Astrocyte (in vitro differentiated cells and primary cell): ENCODE measurements at places on chromosomes 3 and 15.
A peak's percentile ranks its signal among the peaks of the same experiment; 100 is the strongest.

- DNase-seq: no peak
Observed at GRCh38 chr3:133851266-133851906, 44.3 kb downstream of the RAB6B start.

DNA sequence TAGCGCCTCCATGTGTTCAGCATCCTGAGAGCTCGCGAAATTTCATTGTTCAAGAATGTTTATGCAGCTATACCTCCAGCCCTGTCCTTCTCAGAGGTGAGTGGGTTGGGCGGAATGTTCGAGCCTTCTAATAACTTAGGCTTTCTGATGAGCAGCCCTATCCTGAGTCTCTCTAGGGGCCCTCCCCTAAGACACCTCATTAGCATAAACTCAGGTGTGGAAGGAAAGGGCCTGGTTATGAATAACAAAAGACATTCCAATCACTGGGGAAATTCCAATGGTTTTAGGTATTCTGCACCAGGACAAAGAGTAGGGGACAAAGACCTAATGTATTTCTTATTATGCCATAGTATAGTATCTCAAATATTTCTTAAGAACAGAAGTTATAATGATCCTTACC is 138.1 kb upstream of the PDZRN3 start:
- DNase-seq: no peak

GRCh38 chr15:39213385-39213840 is 367.5 kb upstream of the THBS1 start:
- peak; percentile 100 for DNase-seq

DNA sequence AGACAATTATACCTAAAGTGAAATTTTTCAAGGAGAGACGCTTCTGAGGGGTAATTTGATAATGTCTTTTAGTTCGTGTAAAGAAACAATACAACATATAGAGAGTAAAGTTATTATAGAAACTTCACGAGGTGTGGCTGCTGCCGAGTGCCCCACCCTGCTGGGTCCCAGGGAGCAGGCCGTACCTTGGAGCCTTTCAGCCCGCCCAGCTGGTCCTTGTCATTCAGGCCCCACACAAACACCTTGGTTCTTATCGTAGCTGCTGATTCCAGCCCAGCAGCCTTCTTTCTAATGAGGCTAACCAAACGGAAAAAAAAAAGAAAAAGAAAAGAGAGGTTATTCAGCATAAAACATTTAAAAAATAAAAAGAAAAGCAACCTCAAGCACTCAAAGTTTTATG is 83.1 kb upstream of the OCA2 start:
- DNase-seq: no peak

GRCh38 chr3:127069814-127070440 is 87.0 kb downstream of the PLXNA1 start:
- no peak for DNase-seq

- no peak for DNase-seq
Observed at GRCh38 chr15:55494931-55495330, 13.1 kb downstream of the DNAAF4 start.

GRCh38 chr3:29720665-29721064 is 439.8 kb downstream of the RBMS3 start:
- DNase-seq: no peak

GRCh38 chr15:57914350-57915055 is 151.0 kb downstream of the ALDH1A2 start:
- DNase-seq: no peak

DNA sequence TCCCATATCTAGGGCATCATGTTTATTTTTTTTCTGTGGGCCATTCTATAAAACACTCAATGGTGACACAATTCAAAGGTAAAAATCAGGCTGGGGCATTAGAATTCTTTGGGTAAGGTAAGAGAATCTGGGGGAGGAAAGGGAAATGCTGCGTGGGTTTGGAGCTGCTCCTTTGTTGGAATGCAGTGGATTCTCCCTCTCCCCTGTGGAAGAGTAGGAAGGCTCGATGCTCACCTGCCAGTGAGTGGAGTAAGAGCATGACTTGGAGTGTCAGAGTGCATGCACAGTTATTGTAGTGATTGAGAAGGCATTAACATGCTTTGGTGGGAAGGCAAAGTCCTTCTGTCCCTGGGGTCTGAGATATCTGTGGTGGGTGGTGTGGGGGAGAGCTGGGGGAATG is 280.0 kb downstream of the PDCD6IP start:
- DNase-seq: no peak

GRCh38 chr3:187230011-187230410 is 32.7 kb downstream of the RTP1 start:
- peak; percentile 25 for DNase-seq

GRCh38 chr3:50125541-50126286 is 29.4 kb upstream of the SEMA3F start:
- DNase-seq: no peak

GRCh38 chr15:85495096-85495495 is 114.7 kb downstream of the AKAP13 start:
- no peak for DNase-seq

GRCh38 chr3:187049462-187050101 is 89.7 kb downstream of the RPL39L start:
- DNase-seq: no peak

- DNase-seq: no peak
Observed at GRCh38 chr15:39909007-39909406, 11.1 kb downstream of the GPR176 start.

DNA sequence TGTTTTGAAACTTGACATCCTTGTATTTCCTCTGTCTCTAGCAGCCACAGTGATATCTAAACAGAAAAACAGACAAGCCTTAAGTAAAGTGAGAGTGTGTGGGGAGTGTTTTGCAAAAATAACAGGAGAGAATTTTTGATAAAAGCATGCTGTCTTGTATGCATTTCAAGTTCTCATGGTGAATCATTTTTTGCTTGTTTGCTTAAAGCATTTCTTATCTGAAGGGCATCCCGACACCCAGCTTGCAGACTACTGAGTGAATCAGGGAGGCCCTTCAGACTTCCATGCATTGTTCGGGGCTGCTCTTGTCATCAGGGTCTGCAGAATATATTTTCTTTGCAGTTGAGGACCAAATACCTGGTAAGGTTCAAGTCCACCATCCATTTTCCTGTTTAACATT is 8.5 kb downstream of the CGNL1 start:
- peak; percentile 80 for DNase-seq

DNA sequence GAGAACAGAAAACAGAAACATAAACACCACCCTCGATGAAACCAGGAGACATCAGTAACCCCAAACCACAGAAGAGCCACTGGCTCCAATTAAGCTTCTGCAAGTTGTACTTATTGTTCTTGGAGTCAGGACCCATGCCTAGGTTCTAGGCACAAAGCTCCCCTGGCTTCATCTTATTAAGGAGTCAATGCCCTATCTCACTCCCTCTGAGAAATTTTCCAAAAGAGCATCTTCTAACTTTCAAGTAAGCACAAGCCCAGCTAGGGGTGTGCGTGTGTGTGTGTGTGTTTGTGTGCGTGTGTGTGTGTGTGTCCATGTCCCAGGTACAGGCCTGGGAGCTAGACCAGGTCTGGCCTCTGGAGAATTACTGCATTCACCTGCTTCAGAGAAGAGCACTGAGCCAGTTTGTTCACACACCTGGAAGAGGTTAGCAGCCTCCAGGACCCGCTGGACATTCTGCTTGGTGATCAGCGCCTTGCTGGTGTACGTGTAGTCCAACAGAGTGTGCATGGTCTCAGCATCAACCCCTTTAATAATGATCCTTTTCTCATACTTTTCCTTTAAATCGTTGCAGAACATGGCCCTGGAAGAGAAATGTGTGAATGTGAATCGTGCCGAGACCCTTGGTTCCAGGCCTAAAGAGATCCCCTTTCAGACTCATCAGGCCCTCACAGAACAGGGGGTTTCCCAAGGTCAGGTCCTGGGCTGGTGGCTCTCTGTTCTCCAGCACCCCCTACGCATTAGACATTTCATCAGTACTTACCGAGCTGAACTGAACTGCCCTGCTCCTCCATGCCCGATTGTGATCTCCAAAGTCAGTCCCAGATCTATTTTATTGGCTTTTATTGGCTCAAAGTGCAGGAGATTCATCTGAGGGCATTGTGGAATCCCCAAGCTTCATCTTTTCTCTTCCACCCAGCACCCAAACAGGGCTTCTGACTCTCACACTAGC is 27.8 kb downstream of the KLHL6 start:
- no peak for DNase-seq

GRCh38 chr3:32354362-32354778 is 37.3 kb upstream of the CMTM7 start:
- DNase-seq: peak; percentile 36

DNA sequence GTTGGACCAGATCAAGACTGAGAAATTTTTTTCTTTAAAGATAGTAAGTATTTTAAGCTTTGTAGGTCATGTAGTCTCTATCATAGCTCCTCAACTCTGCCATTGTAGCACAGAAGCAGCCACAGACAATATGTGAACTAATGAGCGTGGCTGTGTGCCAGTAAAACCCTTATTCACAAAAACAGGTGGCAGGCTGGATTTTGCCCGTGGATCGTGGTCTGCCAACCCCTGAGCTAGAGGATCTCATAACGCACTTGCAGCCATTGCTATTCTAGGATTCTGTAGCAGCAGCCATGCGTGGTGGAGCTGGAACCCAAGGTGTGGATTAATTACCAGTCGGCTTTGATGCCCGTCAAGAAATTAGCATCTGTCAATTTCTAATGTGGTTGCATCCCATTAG is 68.7 kb upstream of the PLXNA1 start:
- DNase-seq: no peak

DNA sequence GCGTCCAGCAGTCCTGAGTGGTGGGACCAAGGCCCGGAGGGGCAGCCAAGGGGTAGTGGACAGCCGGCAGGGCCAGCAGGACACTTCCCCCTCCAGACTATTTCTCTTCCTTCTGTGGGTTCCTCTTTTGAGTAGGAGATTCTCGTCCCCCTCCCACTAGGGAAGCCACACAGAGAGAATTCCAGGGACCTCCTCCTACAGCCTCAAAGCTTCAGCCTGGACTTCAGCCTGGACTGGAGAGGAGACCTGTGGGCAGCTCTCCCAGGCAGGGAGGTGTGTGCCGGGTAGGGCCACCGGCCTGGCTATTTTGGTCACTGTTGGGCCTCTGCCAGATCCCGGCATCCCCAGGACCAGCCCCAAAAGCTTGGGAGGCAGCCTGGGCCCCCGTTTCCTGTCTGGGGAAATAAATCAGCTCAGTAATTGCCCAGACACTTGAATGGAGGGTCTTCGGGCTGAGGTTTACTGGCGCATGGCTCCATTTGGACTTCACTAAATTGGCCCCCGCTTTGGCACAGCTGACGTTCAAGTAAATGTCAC is 1.3 kb downstream of the SLC6A6 start:
- no peak for DNase-seq

GRCh38 chr3:64985072-64985471 is 297.3 kb upstream of the ADAMTS9 start:
- no peak for DNase-seq

GRCh38 chr3:149771652-149772271 is 19.5 kb upstream of the COMMD2 start:
- DNase-seq: no peak

- DNase-seq: peak; percentile 93
Observed at GRCh38 chr3:149542375-149543312, 68.1 kb downstream of the TM4SF4 start.

DNA sequence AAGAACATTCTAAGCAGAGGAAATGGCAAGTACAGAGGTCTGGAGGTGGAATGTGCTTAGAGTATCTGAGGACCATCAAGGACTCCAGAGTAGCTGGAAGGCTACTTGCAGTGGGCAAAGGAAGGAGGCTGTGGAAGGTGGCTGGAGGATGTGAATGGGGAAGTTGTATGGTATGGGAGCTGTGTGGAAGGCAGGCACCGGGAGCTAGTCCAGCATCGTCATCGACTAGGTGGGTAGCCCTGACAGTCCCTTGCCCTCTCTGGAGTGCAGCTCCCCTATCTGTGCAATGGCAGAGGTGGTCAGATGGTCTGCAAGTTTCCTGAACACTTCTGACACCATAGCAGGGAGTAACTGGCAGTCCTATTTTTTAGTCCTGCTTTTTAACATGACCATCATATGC is 19.3 kb downstream of the CCDC13 start:
- DNase-seq: no peak

GRCh38 chr15:91974321-91974720 is 120.8 kb downstream of the SLCO3A1 start:
- DNase-seq: no peak

DNA sequence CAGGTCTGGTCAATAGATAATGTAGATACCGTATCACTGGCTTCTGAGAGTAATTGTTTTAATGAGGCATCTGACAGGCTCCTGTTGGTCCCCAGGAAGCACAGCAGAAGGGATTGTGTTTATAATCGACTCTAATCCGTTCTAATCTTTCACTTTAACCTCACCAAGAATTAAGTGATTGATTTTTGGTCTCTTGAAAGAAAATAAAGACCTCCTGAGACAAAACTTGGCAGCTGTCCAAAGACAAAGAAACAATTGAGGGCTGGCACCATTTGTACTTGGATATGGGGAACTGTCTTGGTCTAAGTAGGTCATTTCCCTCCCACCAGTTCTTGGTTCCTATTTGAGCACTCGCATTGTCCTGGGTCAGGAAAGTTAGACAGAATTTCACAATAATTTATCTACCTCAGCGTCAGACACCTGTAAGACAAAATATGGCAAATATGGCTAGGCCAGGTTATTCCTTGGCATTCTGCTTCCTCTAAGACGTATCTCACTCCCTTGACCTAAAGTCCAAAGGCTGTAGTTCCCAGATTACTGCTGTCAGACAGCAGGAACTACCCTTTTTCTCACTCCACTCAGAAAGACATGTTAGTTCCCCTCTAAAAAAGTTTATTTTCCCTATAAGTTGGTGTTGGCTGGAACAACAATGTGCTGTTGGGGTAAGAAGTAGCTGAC is 22.7 kb upstream of the CD96 start:
- no peak for DNase-seq

GRCh38 chr3:15256861-15257341 is 50.9 kb downstream of the CAPN7 start:
- DNase-seq: no peak

DNA sequence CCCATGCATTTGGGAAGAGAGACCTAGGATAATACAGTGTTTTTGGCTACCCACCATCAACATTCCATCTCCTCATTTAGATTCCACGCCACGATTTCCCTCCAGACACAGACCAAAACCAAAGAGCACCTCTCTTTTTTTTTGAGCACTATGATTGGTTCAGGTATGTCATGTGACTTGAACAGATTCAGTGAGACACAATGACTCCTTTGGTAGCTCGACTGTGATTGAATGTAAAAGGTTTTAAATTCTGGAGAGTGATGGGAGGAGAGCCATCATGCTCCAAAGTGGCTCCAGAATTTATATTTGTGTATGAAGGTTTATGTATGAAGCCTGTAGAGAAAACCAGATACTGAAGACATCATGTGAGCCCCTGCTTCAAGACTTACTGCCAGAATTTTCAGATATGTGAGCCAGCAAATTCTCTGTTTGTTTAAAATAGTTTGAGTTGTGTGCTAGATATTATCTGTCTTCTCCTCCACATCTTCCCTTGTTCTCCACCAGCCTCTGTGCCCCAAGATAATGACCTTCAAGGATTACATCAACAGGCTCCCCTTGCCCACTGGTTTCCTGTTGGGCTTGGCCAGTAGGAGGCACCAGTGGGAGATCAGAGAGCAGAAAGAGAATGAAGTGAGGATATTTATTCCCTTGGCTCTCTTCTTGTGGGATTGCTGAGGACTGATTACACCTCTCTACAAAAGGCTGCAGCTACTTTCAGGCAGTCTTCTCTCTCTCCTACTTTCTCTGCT is 12.5 kb downstream of the MYD88 start:
- DNase-seq: no peak

- no peak for DNase-seq
Observed at GRCh38 chr3:170829546-170830272, 40.3 kb downstream of the RPL22L1 start.
